Tibial nerve (tissue), 4 donors: ENCODE measurements at places on chromosomes 16 and 17.

GRCh38 chr17:39826334-39826733, 37.8 kb downstream of the IKZF3 start:
- DNase-seq: no peak
- no peaks in the 10 kb centered on the region for H3K36me3 ChIP-seq
- no peak overlapping the region for H3K4me3 ChIP-seq
- H3K27me3 ChIP-seq: peaks cover 22% of the 10 kb centered on the region
- no peaks in the 10 kb centered on the region for H3K4me1 ChIP-seq
- no peak overlapping the region for H3K27ac ChIP-seq

- no peaks in the 10 kb centered on the region for H3K36me3 ChIP-seq
- H3K4me1 ChIP-seq: no peaks in the 10 kb centered on the region
- H3K27me3 ChIP-seq: no peaks in the 10 kb centered on the region
- H3K4me3 ChIP-seq: no peak overlapping the region
- no peak for DNase-seq
Measured at GRCh38 chr17:73658821-73659515, 14.7 kb upstream of the SDK2 start.

DNA sequence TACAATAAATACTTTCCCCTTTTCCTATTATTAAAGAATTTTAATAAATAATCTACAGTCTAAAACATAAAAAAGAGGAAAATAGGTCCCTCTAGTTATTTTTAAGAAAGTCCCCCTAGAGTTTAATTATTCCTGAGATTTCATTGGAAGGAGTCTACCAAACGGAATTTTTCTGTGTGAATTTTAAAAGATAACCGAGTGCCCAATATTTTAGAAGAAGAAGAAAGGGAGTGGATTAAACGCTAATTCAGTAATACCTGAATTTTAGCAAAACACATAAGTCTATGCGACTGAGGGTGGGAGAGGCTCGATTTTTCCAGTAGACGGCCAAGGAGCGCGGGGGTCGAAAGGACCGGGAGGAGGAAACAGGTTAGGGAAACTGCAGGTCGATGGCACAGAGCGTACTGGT, 2.2 kb downstream of the HOXB2 start:
- H3K27ac ChIP-seq: peak overlapping the region; percentile 91
- no peaks in the 10 kb centered on the region for H3K27me3 ChIP-seq
- DNase-seq: no peak
- peak overlapping the region; percentile 51 for H3K4me3 ChIP-seq
- H3K4me1 ChIP-seq: no peaks in the 10 kb centered on the region
- H3K36me3 ChIP-seq: no peaks in the 10 kb centered on the region

DNA sequence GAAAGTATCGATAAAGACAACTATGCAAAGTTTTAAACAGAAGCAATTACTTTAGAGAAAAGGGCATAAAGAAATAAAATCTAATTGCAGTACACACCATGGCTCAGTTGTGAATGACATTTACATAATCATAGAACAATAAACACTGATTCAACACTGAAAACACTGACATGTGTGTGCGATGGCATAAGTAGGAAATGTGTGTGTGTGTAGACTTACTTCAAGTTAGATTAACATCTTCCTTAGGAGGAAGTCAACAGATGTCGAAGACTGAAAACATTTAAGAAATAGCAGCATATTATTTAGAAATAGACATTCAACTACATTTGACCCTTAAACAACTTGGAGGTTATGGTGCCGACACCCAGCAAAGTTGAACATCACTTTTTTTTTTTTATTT, 172.4 kb downstream of the STX8 start:
- peaks cover 5% of the 10 kb centered on the region for H3K36me3 ChIP-seq

GRCh38 chr16:79845734-79846135, 245.2 kb upstream of the MAF start:
- H3K4me3 ChIP-seq: no peak overlapping the region
- no peaks in the 10 kb centered on the region for H3K4me1 ChIP-seq
- no peak overlapping the region for H3K27ac ChIP-seq
- H3K27me3 ChIP-seq: no peaks in the 10 kb centered on the region

- no peaks in the 10 kb centered on the region for H3K4me1 ChIP-seq
- no peaks in the 10 kb centered on the region for H3K27me3 ChIP-seq
- H3K36me3 ChIP-seq: no peaks in the 10 kb centered on the region
- DNase-seq: no peak
- H3K27ac ChIP-seq: peak overlapping the region; percentile 68
- no peak overlapping the region for H3K4me3 ChIP-seq
Measured at GRCh38 chr17:29376667-29377270, 13.4 kb upstream of the TAOK1 start.

GRCh38 chr17:42578282-42578869, 847 bp upstream of the PSMC3IP start:
- peak; percentile 88 for DNase-seq
- peak overlapping the region; percentile 89 for H3K27ac ChIP-seq
- no peaks in the 10 kb centered on the region for H3K27me3 ChIP-seq

DNA sequence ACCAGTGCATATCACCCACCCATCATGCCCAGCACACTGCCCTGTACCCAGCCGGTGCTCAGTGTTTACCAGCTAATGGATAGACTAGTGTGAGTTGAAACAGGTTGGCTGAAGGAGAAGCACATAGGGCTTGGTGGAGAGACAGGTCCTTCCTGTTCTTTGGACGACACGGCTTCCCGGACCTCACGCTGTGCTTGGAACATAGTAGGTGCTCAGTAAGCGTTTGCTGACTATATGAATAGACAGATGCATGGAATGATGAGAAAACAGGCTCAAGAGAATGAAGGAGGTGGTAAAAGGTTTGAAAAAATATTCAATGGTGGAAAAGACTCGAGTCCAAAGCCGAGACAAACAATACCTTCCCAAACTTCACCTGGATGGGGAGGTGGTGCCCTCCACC, 6.8 kb upstream of the FADS6 start:
- H3K4me3 ChIP-seq: no peak overlapping the region
- H3K36me3 ChIP-seq: no peaks in the 10 kb centered on the region
- no peak overlapping the region for H3K27ac ChIP-seq
- H3K4me1 ChIP-seq: no peaks in the 10 kb centered on the region
- DNase-seq: no peak

- no peak overlapping the region for H3K27ac ChIP-seq
- no peaks in the 10 kb centered on the region for H3K27me3 ChIP-seq
- no peaks in the 10 kb centered on the region for H3K36me3 ChIP-seq
- no peak for DNase-seq
Measured at GRCh38 chr16:85560932-85561247, 52.2 kb upstream of the GSE1 start.

GRCh38 chr17:57946798-57947358, 8.3 kb downstream of the CUEDC1 start:
- peak overlapping the region; percentile 14 for H3K4me3 ChIP-seq
- H3K4me1 ChIP-seq: peaks cover 59% of the 10 kb centered on the region
- no peak for DNase-seq
- peak overlapping the region; percentile 79 for H3K27ac ChIP-seq
- no peaks in the 10 kb centered on the region for H3K36me3 ChIP-seq

DNA sequence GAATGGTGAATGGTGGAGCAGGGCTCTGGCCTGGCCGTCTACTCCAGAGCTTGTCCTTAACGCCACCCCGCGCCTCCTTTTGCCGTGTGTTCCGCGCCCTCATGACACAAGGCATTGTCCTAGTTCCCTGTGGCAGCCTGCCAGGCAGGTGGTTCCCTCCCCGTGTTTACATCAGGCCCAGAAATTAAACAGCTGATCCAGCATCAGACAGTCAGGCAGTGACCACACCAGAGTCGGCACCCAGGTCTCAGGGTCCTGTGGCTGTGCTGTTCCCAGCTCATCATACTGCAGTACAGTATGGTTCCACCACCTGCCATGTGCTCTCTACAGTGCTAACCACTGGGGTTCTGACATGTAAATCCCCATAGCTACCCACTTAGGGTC, 119.7 kb downstream of the RAB11FIP4 start:
- DNase-seq: no peak
- H3K27ac ChIP-seq: no peak overlapping the region
- H3K4me1 ChIP-seq: peaks cover 28% of the 10 kb centered on the region
- no peak overlapping the region for H3K4me3 ChIP-seq
- no peaks in the 10 kb centered on the region for H3K27me3 ChIP-seq

- H3K27ac ChIP-seq: no peak overlapping the region
- H3K36me3 ChIP-seq: no peaks in the 10 kb centered on the region
- H3K4me1 ChIP-seq: no peaks in the 10 kb centered on the region
- no peak overlapping the region for H3K4me3 ChIP-seq
- no peaks in the 10 kb centered on the region for H3K27me3 ChIP-seq
Measured at GRCh38 chr16:79079656-79080420, 520.7 kb downstream of the MAF start.

DNA sequence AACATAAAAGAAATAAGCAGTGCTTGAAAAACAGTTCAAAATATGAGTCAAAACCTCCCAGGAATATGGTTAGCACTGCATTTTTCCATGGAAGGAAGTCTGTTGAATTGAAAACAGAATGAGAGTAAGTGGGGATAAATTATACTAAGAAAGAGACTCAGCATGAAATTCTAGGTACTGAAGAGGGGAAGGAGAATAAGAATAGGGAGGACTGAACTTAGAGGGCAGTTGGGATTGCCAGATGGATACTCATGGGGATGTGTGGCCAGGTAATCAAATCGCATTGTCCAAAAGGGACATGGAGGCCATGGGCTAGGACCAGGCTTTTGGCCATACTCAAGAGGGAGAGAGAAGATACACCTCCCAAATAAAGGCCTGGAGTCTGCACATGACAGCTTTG, 247.9 kb downstream of the CDH13 start:
- DNase-seq: no peak
- no peaks in the 10 kb centered on the region for H3K36me3 ChIP-seq
- H3K27me3 ChIP-seq: no peaks in the 10 kb centered on the region
- H3K27ac ChIP-seq: no peak overlapping the region

DNA sequence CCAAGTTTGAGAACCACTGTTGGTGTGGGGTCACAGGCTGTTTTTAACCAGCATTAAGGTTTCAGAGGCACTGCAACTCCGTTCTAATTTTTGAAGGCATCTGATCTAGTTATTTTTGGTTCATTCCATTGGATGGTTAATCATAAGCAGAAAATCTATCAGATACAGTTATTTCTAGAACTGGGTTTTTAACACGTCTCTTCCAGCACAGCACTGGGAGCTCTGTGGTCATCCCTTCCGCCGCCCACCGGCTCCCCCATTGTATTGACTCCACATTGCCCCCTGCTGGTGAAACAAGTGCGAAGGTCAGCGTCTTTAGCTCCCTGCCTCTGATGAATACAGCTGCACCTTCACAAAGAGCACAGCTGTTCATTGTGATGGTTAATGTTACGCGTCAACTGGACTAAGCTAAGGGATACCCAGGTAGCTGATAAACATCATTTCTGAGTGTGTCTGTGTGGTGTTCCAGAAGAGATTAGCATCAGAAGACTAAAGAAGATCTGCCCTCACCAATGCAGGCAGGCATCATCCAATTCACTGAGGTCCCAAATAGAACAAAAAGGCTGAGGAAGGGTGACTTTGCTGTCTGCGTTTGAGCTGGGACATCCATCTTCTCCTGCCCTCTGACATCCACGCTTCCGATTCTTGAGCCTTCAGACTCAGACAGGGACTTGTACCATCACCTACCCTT, 8.5 kb downstream of the CCL18 start:
- H3K4me3 ChIP-seq: no peak overlapping the region
- H3K27ac ChIP-seq: no peak overlapping the region
- no peaks in the 10 kb centered on the region for H3K4me1 ChIP-seq
- no peaks in the 10 kb centered on the region for H3K27me3 ChIP-seq
- no peak for DNase-seq
- no peaks in the 10 kb centered on the region for H3K36me3 ChIP-seq

GRCh38 chr17:37489197-37490001, at the start of gene DUSP14:
Gene DUSP14, plus strand, starts transcription at chr17:37489891. Its CDS starts 22,382 bp downstream, at chr17:37512273.
- no peaks in the 10 kb centered on the region for H3K27me3 ChIP-seq
- H3K4me1 ChIP-seq: peaks cover 20% of the 10 kb centered on the region
- peak; percentile 37 for DNase-seq
- H3K4me3 ChIP-seq: peak within 1 kb of the TSS; percentile 84
- no peaks in the 10 kb centered on the region for H3K36me3 ChIP-seq
- H3K27ac ChIP-seq: peak within 1 kb of the TSS; percentile 85

DNA sequence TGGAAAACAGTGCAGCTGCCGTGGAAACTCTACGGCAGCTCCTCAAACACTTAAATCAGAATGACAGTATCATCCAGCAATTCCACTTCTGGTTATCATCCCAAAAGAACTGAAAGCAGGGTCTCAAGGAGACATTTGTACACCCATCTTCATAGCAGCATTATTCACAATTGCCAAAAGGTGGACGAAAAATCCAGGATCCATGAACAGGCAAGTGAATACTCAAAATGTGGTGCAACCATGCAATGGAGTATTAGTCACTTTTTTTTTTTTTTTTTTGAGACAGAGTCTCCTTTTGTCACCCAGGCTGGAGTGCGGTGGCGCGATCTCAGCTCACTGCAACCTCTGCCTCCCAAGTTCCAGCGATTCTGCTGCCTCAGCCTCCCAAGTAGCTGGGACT, 10.6 kb upstream of the AATK start:
- H3K4me1 ChIP-seq: no peaks in the 10 kb centered on the region
- no peak overlapping the region for H3K27ac ChIP-seq
- H3K4me3 ChIP-seq: no peak overlapping the region
- H3K27me3 ChIP-seq: no peaks in the 10 kb centered on the region
- no peaks in the 10 kb centered on the region for H3K36me3 ChIP-seq

GRCh38 chr17:18999911-19000310, 4.7 kb downstream of the FAM83G start:
- no peak for DNase-seq
- H3K36me3 ChIP-seq: no peaks in the 10 kb centered on the region
- H3K4me3 ChIP-seq: no peak overlapping the region
- H3K27ac ChIP-seq: no peak overlapping the region
- H3K27me3 ChIP-seq: no peaks in the 10 kb centered on the region

- H3K27ac ChIP-seq: no peak overlapping the region
- H3K27me3 ChIP-seq: no peaks in the 10 kb centered on the region
- DNase-seq: no peak
- H3K36me3 ChIP-seq: no peaks in the 10 kb centered on the region
Measured at GRCh38 chr17:76176701-76177574, 35.9 kb upstream of the FOXJ1 start.

DNA sequence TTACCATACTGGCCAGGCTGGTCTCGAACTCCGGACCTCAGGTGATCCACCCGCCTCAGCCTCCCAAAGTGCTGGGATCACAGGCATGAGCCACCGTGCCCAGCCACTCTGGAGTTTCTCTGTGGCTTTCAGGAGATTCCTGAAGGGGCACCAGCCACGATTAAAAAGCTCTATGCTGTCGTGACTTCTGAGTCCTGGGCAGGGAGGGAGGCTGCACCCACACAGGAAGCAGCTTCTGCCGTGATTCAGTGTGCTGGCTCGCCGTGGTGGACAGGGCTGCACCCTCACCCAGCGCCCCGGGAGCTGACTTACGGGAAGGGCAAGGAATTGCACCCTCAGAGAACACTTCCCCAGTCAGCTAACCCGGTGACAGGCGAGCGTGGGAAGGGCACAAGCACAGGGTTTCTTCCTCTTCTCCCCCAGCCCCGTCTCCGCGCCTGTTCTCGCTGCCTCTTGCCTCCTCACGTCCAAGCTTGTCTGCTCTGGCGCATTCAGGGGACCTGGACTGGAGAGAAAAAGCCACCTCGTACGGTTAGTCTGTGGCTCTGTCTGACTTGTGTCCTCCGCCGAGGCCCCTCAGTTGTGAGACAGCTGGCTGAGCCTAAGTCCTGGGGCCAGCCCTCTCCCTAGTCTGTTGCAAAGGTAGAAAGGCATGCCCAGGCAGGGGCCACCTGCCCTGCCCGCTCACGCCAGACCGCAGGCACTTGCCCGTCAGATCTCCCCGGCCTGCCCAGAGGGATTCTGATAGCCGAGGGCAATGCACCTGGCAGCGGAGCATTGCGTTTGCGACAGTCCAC, 145.0 kb downstream of the SEC14L1 start:
- peaks cover 33% of the 10 kb centered on the region for H3K4me1 ChIP-seq
- no peaks in the 10 kb centered on the region for H3K27me3 ChIP-seq
- no peaks in the 10 kb centered on the region for H3K36me3 ChIP-seq
- H3K27ac ChIP-seq: no peak overlapping the region
- DNase-seq: peak; percentile 40
